ENCODE measurements at places on chromosomes 11 and 22.

- no peak overlapping the region for H3K27ac ChIP-seq
- H3K4me3 ChIP-seq = peak overlapping the region; percentile 74
- peaks cover 3% of the 10 kb centered on the region for H3K4me1 ChIP-seq
- H3K36me3 ChIP-seq = no peaks in the 10 kb centered on the region
- no peak for DNase-seq
These were observed 1.4 kb upstream of the TCN2 start for GRCh38 chr22:30605449-30606110.

- peaks cover 29% of the 10 kb centered on the region for H3K36me3 ChIP-seq
- DNase-seq = no peak
- H3K4me1 ChIP-seq = no peaks in the 10 kb centered on the region
- H3K27ac ChIP-seq = peak overlapping the region; percentile 97
These were observed 3.0 kb downstream of the SMTN start for GRCh38 chr22:31083923-31084810.

DNA sequence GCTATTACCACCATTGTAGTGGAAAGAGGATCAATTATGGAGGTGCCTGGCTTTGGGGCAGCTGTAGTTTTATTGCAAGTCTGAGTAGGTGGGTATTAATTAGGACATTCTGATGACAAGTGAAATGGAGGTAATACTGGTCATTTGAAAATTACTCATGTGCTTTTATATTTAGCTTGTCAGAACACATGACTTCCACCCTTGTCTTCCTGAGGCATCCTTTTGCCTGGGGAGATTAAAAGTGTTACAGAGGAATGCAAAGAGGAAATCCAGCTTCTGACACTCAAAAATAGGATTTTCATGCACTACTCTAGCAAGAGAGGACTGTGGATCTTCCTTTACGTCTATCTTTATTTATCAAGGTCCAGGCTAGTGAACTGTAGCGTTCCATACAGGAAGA lies 44.7 kb upstream of the CAPRIN1 start:
- no peaks in the 10 kb centered on the region for H3K36me3 ChIP-seq
- H3K27me3 ChIP-seq = no peaks in the 10 kb centered on the region
- DNase-seq = no peak
- H3K4me3 ChIP-seq = no peak overlapping the region

DNA sequence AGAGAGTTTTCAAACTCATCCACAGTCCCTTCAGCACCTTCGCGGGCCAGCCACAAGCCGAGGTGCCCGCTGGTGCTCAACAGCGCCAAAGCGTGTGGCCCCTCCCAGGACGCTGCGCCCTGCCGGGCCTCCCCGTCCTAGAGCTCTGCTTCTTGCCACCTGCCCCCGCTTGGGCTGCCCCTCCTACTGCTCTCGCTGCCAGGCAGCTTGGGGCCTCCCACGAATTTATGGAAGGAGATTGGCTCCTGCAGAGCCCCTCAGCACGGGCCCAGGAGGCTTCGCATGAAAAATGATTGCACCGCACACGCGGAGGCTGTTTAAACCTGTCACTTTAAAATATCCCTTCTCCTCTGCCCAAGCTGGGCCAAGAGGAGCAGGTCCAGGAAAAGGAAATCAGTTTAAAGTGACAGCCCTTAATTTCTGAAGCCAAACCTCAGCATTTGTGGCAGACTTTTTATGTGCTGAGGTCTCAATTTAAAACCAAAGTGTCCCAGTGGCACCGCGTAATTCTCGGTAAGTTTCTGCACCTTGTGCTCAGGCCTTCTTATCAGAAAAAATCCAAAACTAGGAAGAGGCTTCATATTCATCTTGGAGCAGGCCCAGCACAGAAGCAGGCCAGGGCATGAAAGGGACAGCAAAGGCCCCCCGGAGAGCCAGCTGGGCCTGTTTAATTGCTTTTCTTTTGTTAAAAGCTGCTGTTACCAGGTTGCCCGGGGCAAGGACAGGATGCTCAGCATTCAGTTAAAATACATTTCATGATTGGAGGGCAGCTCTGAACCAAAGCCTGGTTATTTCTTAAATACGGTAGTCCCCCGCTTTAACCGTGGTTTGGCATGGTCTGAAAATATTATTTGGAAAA lies 303.6 kb downstream of the OPCML start:
- H3K36me3 ChIP-seq = no peaks in the 10 kb centered on the region
- DNase-seq = peak; percentile 62
- H3K4me3 ChIP-seq = peak overlapping the region; percentile 21
- H3K27ac ChIP-seq = no peak overlapping the region
- no peaks in the 10 kb centered on the region for H3K27me3 ChIP-seq
- no peaks in the 10 kb centered on the region for H3K4me1 ChIP-seq

GRCh38 chr11:74678591-74679512 lies 52.4 kb downstream of the CHRDL2 start:
- H3K36me3 ChIP-seq = no peaks in the 10 kb centered on the region
- no peaks in the 10 kb centered on the region for H3K4me1 ChIP-seq
- DNase-seq = no peak
- H3K4me3 ChIP-seq = no peak overlapping the region
- H3K27ac ChIP-seq = no peak overlapping the region
- no peaks in the 10 kb centered on the region for H3K27me3 ChIP-seq

DNA sequence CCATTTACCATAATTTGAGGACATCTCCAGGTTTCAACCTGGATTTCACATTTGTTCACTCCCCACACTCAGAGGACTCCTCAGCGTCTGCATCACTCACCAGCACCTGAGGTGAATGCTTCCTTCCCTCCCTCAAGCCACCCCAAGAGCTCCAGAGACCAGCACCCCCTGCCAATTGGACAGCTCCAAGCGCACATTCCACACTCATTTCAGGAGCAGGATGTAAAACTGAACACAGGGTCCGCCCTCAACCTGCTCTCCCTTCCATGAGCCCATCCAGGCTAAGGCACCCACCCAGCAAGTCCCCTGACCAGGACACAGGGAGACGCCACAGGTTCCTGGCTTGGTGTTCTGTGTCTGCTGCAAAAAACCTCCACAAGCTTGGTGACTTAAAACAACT lies 3.9 kb downstream of the SCGB1D1 start:
- H3K36me3 ChIP-seq = no peaks in the 10 kb centered on the region
- no peak overlapping the region for H3K27ac ChIP-seq
- H3K27me3 ChIP-seq = no peaks in the 10 kb centered on the region

GRCh38 chr11:98600103-98600502 lies 420.6 kb upstream of the CNTN5 start:
- H3K4me3 ChIP-seq = no peak overlapping the region
- no peaks in the 10 kb centered on the region for H3K27me3 ChIP-seq
- no peak overlapping the region for H3K27ac ChIP-seq
- DNase-seq = no peak

GRCh38 chr11:75245356-75246005 lies 4.9 kb downstream of the TPBGL start:
- H3K27ac ChIP-seq = no peak overlapping the region
- H3K4me3 ChIP-seq = no peak overlapping the region
- no peaks in the 10 kb centered on the region for H3K36me3 ChIP-seq

GRCh38 chr22:22945195-22945594 lies 57.6 kb downstream of the IGLL5 start:
- H3K36me3 ChIP-seq = no peaks in the 10 kb centered on the region
- DNase-seq = peak; percentile 7
- H3K4me1 ChIP-seq = no peaks in the 10 kb centered on the region
- no peak overlapping the region for H3K4me3 ChIP-seq

- H3K36me3 ChIP-seq = no peaks in the 10 kb centered on the region
- H3K4me1 ChIP-seq = no peaks in the 10 kb centered on the region
- H3K4me3 ChIP-seq = no peak overlapping the region
- no peaks in the 10 kb centered on the region for H3K27me3 ChIP-seq
- no peak overlapping the region for H3K27ac ChIP-seq
These were observed 39.7 kb upstream of the GALNT18 start for GRCh38 chr11:11661326-11662040.

GRCh38 chr22:28883657-28883916 lies 215 bp downstream of the ZNRF3 start:
- no peaks in the 10 kb centered on the region for H3K36me3 ChIP-seq
- H3K27me3 ChIP-seq = no peaks in the 10 kb centered on the region
- H3K27ac ChIP-seq = no peak overlapping the region
- H3K4me3 ChIP-seq = no peak overlapping the region
- no peak for DNase-seq

- no peaks in the 10 kb centered on the region for H3K4me1 ChIP-seq
- no peaks in the 10 kb centered on the region for H3K36me3 ChIP-seq
- H3K27ac ChIP-seq = no peak overlapping the region
- no peak overlapping the region for H3K4me3 ChIP-seq
- DNase-seq = peak; percentile 45
These were observed 674.1 kb downstream of the OPCML start for GRCh38 chr11:132858223-132858622.

DNA sequence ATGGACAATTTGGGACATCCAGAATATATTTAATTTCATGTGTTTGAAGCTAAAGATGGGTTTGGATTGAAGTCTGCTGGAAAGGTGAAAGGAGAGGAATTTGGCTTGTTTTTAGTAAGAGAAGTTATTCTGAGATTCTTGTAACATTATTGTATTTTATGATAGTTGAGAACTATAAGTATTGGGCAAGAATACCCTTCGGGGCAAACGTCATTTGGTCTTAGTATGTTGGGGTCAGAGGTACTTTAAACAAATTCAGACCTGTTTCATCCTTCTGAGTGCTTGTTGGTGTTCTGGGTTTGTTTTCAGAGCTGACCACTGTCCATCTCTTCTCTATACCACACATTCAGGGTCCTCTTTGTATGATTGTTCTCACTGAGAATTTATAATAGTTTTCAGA lies 19.5 kb downstream of the PANX1 start:
- H3K4me1 ChIP-seq = peaks cover 11% of the 10 kb centered on the region
- no peak overlapping the region for H3K27ac ChIP-seq
- DNase-seq = no peak
- H3K36me3 ChIP-seq = no peaks in the 10 kb centered on the region

GRCh38 chr11:69791276-69792180 lies 16.4 kb upstream of the FGF4 start:
- H3K36me3 ChIP-seq = no peaks in the 10 kb centered on the region
- H3K4me3 ChIP-seq = no peak overlapping the region
- DNase-seq = no peak
- no peaks in the 10 kb centered on the region for H3K27me3 ChIP-seq

DNA sequence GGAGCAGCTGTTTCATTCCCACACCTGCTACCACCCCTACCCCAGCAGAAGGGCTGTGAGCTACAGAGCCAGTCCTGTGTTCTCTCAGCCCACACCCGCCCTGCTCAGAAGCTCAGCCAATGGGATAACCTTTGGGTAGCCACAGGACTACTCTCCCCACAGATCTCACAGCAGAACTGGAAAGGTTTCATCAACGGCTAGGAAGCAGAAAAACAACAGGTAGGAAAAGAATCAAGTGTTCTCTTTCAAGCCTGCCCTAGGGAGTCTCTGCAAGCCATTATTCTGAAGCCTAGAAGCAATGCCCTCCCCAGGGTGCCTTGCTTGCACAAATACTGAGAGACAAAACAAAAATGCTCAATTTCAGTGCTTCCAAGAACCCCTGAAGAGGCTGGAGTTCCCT lies 77.2 kb downstream of the TMPRSS5 start:
- H3K36me3 ChIP-seq = no peaks in the 10 kb centered on the region
- H3K27ac ChIP-seq = no peak overlapping the region
- H3K4me1 ChIP-seq = no peaks in the 10 kb centered on the region

DNA sequence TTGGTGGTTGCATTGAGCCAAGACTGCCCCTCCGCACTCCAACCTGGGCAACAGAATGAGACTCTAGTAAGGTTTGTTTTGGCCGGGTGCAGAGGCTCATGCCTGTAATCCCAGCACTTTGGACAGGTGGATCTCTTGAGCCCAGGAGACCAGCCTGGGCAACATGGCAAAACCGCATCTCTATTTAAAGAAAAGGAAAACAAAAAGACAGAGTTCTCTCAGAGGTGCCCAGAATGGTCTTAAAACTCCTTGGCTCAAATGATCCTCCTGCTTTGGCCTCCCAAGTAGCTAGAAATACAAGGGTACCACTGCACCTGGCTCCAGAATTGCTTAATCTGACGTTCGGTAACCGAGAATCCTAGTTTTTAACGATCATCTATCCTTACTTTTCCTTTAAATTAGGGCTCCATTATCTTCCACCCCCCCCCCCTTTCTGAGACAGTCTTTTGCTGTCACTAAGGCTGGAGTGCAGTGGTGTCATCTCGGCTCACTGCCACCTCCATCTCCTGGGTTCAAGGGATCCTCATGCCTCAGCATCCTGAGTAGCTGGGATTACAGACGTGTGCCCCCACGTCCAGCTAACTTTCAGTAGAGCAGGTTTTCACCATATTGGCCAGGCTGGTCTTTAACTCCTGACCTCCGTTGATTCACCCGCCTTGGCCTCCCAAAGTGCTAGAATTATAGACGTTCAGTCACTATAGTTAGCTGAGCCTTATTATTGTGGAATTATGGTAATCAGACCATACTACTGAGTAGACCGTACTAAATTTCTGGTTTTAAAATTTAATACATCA lies 1.7 kb downstream of the RPS25 start:
- peak overlapping the region; percentile 84 for H3K4me3 ChIP-seq
- no peak overlapping the region for H3K27ac ChIP-seq
- H3K27me3 ChIP-seq = no peaks in the 10 kb centered on the region
- no peak for DNase-seq
- H3K4me1 ChIP-seq = peaks cover 18% of the 10 kb centered on the region

DNA sequence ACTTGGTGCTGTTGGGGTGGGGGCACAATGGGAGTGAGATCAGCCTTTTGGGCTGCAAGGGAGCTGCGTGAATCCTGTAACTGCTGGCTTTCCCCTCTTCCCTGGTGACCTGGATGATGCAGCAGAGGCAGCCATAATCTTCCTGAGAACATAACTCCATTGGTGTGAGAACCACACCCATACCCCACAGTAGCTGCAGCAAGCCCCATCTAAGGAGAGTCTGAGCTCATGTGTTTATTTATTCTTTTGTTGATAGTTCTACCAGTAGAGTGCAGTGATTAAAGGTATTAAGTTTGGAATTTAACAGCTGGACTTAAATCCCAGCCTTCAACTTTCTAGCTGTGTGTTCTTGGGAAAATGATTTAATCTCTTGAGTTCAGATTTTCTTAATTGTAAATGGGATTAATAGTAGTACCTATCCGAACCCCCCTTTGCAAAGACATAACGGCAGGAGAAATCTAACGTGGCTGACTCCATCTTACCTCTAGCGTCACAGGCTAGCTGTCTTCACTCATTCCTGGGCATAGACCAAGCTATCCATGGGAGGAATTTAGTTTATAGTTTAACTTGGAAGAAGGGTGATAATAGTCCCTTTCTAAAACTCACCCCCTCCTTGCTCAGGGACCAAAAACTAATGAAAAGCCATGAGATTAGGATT lies 385.0 kb upstream of the DDI1 start:
- no peak for DNase-seq
- no peak overlapping the region for H3K4me3 ChIP-seq
- no peak overlapping the region for H3K27ac ChIP-seq
- H3K4me1 ChIP-seq = no peaks in the 10 kb centered on the region
- no peaks in the 10 kb centered on the region for H3K36me3 ChIP-seq

- H3K27me3 ChIP-seq = no peaks in the 10 kb centered on the region
- DNase-seq = no peak
- H3K27ac ChIP-seq = peak overlapping the region; percentile 67
These were observed 10.5 kb downstream of the COA4 start for GRCh38 chr11:73866095-73866579.

DNA sequence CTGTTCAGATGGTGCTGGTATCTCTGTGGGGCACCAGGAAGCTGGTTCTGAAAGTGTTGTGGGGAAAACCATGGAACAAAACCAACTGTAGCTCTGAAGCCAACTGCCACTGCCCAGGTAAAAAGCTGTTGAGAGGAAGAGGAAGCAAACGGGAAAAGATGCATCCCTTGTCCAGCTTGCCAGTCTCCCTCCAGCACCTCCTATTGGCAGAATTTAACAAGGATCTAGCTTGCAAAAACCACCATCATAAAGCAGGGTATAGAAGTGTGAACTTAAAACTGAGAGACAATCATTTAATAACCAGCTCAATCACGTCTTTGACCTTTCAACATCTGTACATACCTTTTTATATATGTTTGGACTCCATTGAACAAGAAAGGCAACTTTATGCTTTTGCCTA lies 4.5 kb downstream of the PATE1 start:
- no peaks in the 10 kb centered on the region for H3K4me1 ChIP-seq
- no peak overlapping the region for H3K4me3 ChIP-seq
- H3K27ac ChIP-seq = no peak overlapping the region

Data from kidney (tissue), 22 donors.